HT-29 (cell line): ENCODE measurements at places on chromosomes 16 and 17.
A peak's percentile ranks its signal among the peaks of the same experiment; 100 is the strongest.

GRCh38 chr16:89402962-89403361, 87.4 kb downstream of the ANKRD11 start:
- DNase-seq, result no peak

GRCh38 chr17:32863559-32863958, 13.4 kb downstream of the MYO1D start:
- no peak for DNase-seq

DNA sequence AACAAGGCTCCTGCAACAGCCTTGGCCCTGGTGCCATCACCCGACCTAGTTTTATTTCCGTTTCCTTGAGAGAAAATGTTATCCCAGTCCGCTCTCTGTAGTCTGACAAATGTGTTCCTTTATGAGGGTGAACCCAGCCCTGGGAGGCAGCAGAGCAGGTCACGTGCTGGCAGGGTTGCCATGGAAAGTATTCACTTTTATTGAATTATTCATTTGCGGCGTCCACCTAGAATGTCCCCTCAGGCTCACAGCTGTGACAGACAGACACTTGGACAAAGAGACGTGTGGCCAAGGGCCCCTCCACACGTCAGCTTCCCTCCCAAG, 90.0 kb downstream of the WSCD1 start:
- DNase-seq, result no peak

GRCh38 chr17:34382621-34383124, 19.6 kb upstream of the CCL1 start:
- no peak for DNase-seq

DNA sequence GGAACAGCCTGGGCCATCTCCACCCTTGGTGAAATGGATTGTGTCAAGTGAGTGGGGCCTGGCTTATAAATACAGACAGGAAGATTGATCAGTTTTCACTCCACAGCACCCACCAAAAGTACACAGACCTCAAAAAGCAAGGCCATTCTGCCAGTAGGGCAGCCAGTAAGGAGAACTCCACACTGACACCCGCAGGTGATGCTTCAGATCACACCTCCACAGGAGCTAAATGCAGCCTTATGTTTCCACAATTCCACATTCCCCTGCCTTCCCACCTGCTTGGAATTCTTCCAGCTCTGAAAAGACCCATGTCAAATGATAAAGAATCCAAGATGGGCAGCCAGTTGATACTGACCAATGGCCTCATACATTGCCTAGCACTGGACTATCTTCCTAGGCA, 191.1 kb downstream of the ZFHX3 start:
- DNase-seq, result peak; percentile 45

- peak; percentile 16 for DNase-seq
Measured at GRCh38 chr17:35713069-35713728, 18.2 kb upstream of the RASL10B start.

- no peak for DNase-seq
Measured at GRCh38 chr16:84532291-84532724, 27.8 kb upstream of the MEAK7 start.

- DNase-seq, result no peak
Measured at GRCh38 chr17:79046916-79047280, 22.9 kb downstream of the C1QTNF1 start.

DNA sequence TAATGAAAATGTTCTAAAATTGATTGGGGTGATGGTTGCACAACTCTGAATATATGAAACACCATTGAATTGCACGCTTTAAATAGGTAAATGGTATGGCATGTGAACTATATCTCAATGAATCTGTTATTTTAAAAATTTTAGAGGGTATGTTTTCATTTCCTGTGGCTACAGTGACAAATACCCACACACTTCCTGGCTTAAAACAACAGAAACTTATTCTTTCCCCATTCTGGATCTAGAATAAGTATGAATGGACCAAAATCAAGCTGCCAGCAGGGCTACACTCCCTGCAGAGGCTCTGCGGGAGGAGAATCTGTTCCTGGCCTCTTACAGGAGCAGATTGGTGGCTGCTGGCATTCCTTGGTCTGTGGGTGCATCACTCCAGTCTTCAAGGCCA, 11.3 kb upstream of the PECAM1 start:
- DNase-seq, result no peak

DNA sequence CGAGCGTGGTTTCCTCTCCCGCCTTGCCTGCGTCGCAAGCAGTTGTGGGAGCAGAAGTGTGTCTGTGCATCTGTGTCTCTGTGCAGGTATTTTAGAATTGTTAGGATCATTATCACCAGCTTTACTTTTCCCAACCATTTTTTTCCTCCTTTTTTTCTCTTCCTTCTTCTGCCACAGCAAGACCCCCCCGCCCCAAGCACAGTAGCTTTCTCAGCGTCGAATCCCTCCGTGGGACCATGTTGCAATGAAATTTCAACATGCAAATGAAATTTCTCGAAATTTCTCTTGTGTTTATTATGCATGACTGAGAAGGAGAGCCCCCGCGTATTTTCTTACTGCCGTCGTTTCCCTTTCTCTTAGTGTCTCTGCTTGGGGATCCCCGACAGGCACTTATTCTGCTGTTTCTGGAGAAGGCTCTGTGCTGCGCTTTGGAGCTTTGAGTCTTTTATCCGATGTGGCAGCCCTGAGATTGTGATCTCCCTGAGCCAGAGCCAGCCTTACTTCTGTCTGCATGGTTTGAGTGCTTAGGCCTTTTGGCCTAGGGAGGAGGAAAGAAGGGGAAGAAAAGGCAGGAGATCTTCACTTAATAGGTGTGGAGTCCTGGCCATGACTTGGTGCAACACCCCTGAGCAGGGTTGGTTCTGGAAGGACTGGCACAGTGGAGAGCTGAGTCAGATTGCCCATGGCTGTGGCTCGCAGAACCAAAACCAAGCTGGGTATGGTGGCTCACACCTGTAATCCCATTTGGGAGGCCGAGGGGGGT, 5.0 kb downstream of the ARMC7 start:
- DNase-seq, result no peak

- no peak for DNase-seq
Measured at GRCh38 chr17:80585890-80586845, 41.5 kb downstream of the RPTOR start.

DNA sequence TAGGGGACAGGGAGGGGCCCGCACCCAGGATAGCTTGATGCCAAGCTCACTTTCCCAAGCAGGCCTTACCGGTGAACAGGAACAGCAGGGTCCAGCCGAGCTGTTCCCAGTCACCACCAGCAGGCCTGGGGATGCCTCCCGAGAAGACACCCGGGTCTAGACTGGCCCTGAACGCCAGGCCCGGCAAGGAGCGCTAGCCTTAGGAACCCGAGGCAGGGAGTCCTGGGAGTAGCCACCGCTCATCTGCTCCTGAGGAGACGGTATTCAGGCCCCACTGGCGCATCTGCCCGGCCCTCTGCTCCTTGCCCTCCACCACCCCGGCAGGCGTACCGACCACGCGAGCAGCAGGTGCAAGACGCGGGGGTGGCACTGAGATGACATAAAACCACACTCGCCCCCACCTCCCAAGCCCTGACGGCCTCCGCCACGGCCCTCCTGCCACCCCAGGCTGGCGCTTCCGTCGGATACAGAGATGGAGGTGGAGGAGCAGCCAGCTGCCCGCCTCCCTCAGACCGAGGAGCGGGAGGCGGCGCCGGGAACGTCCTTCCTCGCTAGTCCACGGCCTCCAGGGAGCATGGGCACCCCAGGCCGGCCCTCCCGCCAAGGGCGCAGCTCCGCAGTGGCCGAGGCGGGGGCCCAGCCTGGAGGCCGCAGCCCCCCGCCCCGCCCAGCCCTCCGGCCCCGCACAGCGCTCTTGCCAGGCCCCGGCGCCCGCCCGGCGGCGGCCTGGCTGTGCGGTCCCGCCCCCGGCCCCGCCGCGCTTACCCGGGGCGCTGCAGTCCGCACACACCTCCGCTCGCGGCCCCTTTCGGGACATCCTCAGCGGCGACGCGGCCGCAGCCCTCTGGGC, 661 bp downstream of the GIT1 start:
- DNase-seq, result peak; percentile 46

DNA sequence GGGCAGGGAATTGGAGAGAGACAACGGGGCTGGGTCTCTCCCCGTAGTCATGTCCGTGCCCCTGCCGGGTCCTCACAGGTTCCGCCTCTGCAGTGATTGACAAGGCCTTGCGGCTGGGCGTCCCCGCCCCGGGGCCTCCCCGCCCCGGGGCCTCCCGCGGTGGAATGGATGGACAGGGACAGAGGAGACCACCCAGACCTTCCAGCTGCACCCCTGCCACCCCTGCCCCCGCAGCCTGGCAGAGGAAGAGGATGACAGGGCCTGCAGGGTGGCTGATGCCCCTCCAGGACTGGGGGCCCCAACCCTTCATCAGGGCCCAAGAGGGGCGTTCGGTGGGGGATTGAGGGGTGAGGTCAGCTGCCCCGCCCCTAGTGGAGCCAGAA, 216.4 kb upstream of the CIBAR2 start:
- no peak for DNase-seq

- DNase-seq, result no peak
Measured at GRCh38 chr16:53071748-53072301, 17.0 kb downstream of the CHD9 start.
